ENCODE measurements at places on chromosomes 13 and 19.

DNA sequence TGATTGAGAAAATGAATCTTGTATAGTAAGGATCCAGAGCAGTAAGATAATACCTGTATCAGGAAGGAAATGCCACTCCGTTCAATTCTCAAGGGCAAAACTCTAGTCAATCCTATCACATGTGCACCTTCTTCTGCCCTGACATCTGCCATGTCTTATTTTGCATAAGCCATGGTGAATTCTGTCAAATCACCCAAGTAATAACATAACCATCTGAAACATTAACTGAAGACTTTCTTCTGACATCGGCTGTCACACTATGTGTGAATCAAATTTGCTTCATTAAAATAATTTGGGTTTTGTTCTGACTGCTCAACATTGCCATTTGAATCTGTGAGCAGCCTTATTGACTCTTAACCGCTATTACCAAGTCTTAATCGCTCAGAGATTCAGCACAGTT lies 91.2 kb downstream of the PCDH9 start:
- DNase-seq: no peak

- peak; percentile 9 for DNase-seq
Measured at GRCh38 chr13:70310396-70311119, 202.3 kb upstream of the KLHL1 start.

DNA sequence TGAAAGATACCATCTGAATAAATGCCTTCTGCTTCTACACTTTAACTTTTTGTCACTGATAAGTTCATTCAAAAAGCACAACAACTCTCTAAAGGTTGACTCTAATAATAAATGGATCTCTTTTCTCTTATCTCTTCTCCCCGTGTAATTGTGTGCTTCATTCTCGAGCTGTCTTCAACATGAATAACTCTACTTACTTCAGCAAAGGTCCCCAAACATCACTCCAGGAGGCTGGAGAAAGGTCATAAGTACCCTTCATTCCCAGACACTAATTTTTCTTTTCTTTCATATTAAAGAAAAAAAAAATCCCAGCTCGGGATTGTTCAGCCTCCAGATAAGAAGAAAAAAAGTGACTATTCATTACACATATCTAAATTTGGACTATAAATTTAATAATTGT lies 222.2 kb downstream of the FOXO1 start:
- no peak for DNase-seq

DNA sequence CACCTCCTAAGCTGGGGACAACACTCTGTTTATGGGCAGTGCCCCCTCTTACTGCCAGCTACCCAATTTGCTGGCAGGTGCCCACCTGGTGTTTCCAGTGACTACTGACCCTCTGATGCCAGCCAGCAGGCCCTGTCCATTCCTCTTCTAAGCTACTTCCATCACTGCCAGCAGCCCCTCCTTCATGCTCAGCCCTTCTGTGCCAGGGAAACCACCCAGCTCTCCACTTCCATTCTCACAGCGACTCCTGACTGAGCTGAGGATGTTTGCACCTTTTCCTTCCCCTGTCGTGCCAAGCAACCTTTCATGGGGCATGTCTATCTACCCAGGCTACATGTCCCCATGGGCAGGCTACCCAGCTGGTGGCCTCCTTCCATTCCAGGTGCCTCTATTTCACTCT lies 24.0 kb upstream of the ZNF492 start:
- no peak for DNase-seq

- no peak for DNase-seq
Measured at GRCh38 chr13:48402325-48402932, 10.5 kb downstream of the LPAR6 start.

DNA sequence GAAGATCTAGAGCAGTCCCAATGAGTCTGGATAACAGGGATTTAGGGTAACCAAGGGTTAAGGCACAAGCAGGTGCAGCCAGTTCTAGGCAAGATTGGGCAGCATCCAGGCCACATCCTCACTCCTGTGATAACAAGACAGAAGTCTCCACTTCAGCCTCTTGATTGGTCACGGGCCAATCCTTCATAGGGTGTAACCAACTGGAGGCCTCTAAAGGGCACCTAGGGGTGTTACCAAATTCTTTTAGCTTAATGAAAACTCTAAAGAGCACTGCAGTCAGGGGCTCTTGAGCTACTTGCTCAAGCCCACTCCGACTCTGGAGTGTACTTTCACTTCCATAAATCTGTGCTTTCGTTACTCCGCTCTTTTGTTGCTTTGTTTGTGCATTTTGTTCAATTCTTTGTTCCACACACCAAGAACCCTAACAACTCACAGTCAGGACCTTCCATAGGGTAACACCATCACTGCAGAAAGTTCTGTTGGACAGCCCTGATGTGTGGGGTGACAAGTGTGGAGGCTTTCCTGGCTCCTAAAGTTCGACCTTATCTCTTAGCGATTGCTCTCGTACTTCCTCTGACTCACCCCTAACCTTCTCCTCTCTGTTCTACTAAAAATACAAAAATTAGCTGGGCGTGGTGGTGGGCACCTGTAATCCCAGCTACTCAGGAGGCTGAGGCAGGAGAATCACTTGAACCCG lies 36.1 kb downstream of the ZSWIM9 start:
- DNase-seq: no peak

DNA sequence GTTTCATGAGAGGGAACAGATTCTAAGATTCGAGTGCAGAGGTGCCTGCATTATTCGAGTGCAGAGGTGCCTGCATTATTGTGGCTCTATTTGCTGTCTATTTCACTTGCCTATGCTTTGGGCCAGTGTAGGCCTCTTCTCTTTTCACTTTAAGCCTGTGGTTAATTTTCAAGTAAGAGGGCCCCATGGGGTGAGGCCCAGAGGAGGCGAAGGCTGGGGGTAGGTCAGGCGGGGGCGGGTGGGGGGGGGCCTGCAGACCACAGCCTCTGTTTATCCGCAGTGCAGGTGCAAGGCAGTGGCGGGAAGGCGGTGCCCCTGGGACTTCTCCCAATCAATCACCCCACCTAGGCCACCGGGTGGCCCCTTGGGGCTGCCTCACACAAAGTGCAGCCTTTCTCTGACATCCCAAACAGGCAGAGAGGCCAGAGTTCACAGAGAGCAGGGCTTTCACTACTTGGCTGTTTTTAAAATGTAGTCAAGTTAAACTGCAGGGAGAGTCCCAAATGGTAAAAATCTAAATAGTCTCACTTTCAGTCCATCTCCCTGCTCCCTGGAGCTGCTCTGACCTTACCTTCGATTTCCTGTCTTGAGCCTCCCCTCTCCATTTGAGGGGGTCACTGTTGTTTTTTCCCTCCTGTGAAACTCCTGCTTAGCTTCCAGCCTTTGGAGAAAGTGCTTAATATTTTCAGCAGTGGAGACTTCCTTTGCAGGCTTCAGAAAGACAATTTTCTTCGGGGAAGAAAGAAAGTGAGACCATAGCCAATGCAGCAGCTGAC lies 249.0 kb downstream of the DLEU7 start:
- DNase-seq: no peak

Data from renal cortex interstitium (tissue), 15 donors.